ENCODE measurements at places on chromosomes 1 and 21. TPM values are rescaled to one million over a fixed set of nuclear protein-coding genes. Genes with fewer than 3 reads are reported as not detected.
A peak's percentile ranks its signal among the peaks of the same experiment; 100 is the strongest.

- no peak overlapping the region for H3K4me3 ChIP-seq
- DNase-seq: no peak
- no peaks in the 10 kb centered on the region for H3K36me3 ChIP-seq
- no peak overlapping the region for H3K27ac ChIP-seq
These were observed 8.6 kb downstream of the LAMC2 start for GRCh38 chr1:183194527-183195141.

Gene CD48
- total RNA-seq: 5.9 TPM

GRCh38 chr21:29187944-29188343, 57.5 kb downstream of the MAP3K7CL start:
- no peaks in the 10 kb centered on the region for H3K27me3 ChIP-seq
- no peak overlapping the region for H3K4me3 ChIP-seq
- no peaks in the 10 kb centered on the region for H3K36me3 ChIP-seq
- H3K4me1 ChIP-seq: no peaks in the 10 kb centered on the region
- no peak for DNase-seq

- H3K4me3 ChIP-seq: no peak overlapping the region
- H3K27ac ChIP-seq: no peak overlapping the region
These were observed 9.9 kb upstream of the ZBTB17 start for GRCh38 chr1:15985611-15986297.

Gene CSMD2
- 0.66 TPM for total RNA-seq

- H3K36me3 ChIP-seq: no peaks in the 10 kb centered on the region
- H3K4me3 ChIP-seq: no peak overlapping the region
- H3K27ac ChIP-seq: no peak overlapping the region
These were observed 56.1 kb upstream of the DMRTB1 start for GRCh38 chr1:53402891-53403655.

GRCh38 chr21:45393833-45394638, 10.9 kb upstream of the COL18A1 start:
- no peak overlapping the region for H3K27ac ChIP-seq
- H3K27me3 ChIP-seq: no peaks in the 10 kb centered on the region
- H3K36me3 ChIP-seq: no peaks in the 10 kb centered on the region
- no peak for DNase-seq
- H3K4me1 ChIP-seq: no peaks in the 10 kb centered on the region

Gene USH2A
- total RNA-seq: under 0.01 TPM

DNA sequence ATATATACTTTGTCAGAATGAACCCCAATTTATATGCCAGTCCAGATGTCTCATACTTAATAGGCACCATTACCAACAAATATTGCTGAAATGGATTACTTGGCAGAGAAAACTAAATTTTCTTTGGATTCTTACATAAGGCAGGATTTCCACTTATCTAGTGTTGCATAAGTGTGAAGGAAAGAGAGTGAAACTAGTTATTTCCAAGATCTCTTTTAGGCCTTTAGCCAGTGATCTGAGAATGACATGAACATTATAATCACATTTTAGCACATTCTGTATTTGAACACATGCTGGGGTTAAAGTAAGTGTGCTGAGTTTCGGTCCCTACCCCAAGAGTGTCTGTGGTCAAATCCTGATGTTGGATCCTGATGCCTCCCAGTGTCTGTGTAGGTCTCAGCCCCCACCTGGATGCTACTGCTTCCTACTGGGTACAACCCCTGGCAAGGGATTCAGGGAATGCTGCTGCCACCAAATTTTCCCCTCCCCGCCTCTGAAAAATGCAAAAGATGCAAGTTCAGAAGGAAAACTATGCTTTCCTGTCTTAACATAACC, 11.2 kb downstream of the DDAH1 start:
- no peak overlapping the region for H3K27ac ChIP-seq
- no peaks in the 10 kb centered on the region for H3K36me3 ChIP-seq
- DNase-seq: no peak
- peaks cover 10% of the 10 kb centered on the region for H3K4me1 ChIP-seq

DNA sequence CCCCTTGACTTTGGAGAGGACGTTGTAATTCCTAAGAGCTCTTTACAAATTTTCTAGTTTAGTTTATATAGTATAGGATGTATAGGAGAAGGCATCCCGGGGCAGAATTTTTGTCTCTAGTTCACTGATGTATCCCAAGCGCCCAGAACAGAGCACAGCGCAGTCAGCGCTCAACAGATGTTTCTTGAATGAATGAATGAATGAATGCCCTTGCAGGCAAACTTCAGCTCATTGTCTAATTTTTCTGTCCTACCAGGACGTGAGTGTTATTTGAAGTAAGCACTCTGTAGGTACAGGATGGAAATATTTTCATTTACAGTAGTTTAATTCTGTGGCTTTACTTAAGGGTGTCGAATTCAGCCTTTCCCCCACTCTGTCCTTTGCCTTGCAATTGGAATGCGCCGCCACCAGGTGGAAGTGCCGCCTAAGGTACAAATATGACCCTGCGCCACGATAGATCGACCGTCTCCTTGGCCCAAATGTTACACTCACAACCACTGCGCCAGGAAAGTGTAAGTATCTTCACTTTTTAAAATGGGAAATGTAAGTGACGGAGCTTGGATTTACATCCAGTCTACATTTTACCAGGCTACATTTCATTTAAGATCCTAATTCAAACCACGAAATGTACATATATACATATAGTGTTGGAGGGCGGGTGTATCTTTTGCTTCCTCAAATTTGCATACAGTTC, 910 bp upstream of the MRPL39 start:
- H3K4me3 ChIP-seq: peak overlapping the region; percentile 81
- H3K36me3 ChIP-seq: peaks cover under 1% of the 10 kb centered on the region
- H3K27ac ChIP-seq: peak overlapping the region; percentile 91
- DNase-seq: peak; percentile 75
- H3K4me1 ChIP-seq: peaks cover 8% of the 10 kb centered on the region

DNA sequence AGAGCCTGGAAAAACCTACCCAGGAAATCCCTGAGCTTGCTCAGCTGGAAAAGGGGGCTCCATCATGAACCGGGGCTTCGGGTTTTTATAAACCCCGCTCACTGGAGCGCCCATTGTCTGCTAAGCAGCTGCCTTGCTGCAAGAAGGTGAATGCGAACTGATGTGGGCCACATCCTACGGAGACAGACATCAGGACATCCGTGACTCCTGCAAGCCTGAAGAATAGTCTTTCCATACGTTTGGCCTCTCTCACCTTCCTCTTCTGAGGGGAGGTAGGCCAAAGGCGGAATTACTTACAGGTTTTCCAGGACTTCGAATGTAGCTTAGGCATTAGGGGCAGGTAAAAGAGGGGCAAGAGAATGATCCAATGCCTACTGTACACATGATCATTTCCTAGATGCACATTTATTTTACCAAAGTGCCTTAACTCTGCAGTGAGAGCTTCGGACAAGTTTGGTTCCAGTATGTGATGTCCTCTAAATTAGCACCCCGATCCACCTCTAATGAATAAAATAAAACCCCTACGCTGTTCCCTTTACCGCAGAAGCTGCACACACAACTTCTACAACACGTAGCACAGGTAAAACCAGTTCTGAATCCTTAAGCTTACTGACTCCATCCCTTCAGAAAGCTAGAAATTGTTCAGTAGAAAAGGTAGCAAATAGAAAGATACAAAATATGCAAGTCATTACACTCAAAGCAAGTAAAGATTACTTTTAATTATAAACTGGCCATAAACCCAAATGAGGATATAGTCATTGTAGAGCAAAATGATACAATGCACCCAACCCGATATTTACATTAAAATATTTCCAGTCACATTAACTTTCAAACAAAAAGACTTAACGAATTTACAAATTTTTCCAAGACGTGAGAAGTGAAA, 866 bp upstream of the SORT1 start:
- peaks cover 50% of the 10 kb centered on the region for H3K4me1 ChIP-seq
- peak overlapping the region; percentile 90 for H3K27ac ChIP-seq
- H3K4me3 ChIP-seq: peak overlapping the region; percentile 43
- DNase-seq: no peak
- H3K27me3 ChIP-seq: no peaks in the 10 kb centered on the region

Gene BCAS2
- 35.4 TPM for total RNA-seq

GRCh38 chr1:10152709-10153284, 57.6 kb upstream of the KIF1B start:
- H3K27me3 ChIP-seq: no peaks in the 10 kb centered on the region
- H3K4me1 ChIP-seq: no peaks in the 10 kb centered on the region
- no peak overlapping the region for H3K27ac ChIP-seq
- H3K4me3 ChIP-seq: no peak overlapping the region

DNA sequence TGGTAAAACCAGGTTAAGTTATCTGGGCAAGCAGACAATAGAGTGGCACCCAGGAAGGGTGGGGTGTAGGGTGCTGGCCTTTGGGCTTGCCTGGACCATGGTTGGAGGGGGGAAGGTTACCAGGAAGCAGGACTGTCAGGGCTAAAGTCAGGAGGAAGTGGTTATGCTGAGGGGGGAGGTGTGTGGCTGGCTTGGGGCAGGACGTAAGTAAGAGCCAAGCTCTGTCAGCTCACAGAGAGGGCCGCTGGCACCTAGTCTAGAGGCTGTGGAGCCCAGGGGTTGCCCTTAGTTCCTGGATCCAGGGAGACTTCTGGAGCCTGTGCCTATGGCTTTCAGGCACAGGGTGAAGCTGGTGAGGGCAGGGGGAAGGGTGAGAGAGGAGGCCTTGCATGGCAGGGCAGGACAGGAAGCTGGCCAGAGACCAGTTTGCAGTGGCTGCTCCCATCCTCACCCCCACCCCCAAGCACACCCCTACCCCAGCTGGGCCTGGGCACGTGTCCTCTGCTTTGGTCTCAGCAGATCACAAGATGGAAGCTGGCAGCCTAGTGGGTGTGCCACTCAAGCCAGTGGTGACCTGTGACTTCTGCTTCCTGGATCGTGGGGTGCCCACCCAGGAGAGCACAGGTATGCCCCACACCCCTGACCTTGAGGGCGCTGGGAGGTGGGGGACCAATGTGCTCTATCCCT, 20.5 kb upstream of the SMYD3 start:
- H3K27ac ChIP-seq: no peak overlapping the region
- H3K36me3 ChIP-seq: no peaks in the 10 kb centered on the region
- no peaks in the 10 kb centered on the region for H3K4me1 ChIP-seq
- no peak for DNase-seq
- H3K27me3 ChIP-seq: no peaks in the 10 kb centered on the region
- no peak overlapping the region for H3K4me3 ChIP-seq

- peaks cover 4% of the 10 kb centered on the region for H3K36me3 ChIP-seq
- H3K27ac ChIP-seq: no peak overlapping the region
- peaks cover 25% of the 10 kb centered on the region for H3K4me1 ChIP-seq
- no peak for DNase-seq
- H3K4me3 ChIP-seq: no peak overlapping the region
- H3K27me3 ChIP-seq: no peaks in the 10 kb centered on the region
These were observed 73.8 kb downstream of the NTPCR start for GRCh38 chr1:233024199-233024598.

Gene SELE
- 6.8 TPM for total RNA-seq

DNA sequence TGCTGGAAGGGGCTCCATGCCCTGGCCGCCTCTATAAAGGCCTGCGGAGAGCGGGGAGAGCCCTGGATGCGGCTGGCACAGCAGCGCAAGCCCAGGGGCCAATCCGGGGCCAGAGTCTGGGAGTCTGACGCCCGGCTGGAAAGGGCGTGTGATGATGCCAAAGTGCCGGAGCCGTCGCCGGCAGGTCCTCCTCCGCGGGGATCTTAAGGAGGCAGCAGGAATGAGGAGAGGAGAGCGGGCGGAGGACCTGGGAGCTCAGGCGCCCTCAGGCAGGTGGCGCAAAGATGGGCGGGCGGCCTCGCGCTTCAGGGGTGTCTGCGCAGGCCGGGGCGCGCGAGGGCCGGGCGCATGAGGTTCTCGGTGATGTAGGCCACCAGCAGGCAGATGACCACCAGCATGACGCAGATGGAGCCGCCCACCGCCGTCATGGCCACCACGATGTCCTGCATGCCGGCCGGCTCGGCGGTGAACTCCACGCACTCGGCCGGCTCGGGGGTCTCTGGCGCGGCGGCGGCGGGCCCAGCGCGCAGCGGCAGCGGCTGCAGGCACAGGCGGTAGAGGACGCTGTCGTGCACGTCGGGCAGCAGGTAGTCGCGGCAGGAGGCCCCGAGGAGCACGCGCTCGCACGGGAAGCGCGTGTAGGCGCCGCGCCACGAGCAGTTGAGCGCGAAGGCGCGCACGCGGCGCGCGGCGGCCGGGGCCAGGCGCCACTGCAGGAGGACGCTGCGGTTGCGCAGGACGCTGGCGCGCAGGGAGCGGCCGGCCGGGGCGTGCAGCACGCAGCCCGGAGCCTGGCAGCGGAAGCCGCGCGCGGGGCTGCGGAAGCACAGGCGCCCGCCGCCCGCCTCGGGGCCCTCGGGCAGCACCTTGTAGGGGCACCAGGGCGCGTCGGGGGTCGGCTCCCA, 653 bp downstream of the FNDC10 start:
- peaks cover 42% of the 10 kb centered on the region for H3K27me3 ChIP-seq
- no peak overlapping the region for H3K27ac ChIP-seq
- no peak for DNase-seq
- H3K36me3 ChIP-seq: no peaks in the 10 kb centered on the region
- H3K4me3 ChIP-seq: no peak overlapping the region

GRCh38 chr1:197862221-197862620, 40.2 kb upstream of the C1orf53 start:
- H3K4me3 ChIP-seq: no peak overlapping the region
- DNase-seq: no peak
- H3K4me1 ChIP-seq: no peaks in the 10 kb centered on the region
- no peaks in the 10 kb centered on the region for H3K36me3 ChIP-seq
- no peak overlapping the region for H3K27ac ChIP-seq

DNA sequence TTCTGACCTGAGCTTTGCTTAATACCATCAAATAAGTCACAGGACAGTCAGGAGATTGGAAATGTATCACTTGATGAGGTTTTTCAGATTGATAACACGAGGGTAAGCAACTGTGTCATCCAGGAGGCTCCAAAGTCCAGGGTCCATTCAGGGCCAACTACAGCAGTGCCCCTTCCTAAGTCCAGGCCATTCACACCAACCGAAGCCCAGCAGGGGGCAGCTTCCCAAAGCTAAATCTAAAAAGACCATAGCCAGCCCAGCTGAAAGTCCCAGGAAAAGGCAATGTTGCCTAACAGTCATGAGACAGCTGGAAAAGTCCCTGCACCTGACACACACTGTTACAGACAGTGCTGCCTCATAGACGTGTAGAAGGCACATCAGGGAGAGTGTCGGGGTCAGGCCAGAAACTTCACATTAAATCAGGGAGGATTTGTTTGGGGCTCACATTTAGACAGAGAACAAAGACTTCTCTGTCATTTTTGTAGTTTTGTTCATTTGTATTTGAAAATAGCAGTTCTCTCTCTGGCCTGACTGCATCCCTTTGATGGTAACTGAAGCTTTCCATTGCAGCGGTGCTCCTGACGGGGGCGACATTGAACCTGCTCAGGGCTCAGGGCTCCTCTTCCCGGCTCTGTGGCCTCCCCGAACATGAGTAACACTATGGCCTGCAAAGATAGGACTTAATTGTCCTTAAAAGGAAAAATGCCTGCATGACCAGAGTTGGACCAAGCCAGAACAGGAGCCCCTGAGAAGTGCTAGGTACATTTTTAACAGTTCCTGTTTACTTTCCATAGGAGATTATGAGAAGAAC, 200.4 kb downstream of the NRIP1 start:
- peak overlapping the region; percentile 51 for H3K27ac ChIP-seq
- H3K4me3 ChIP-seq: no peak overlapping the region
- no peaks in the 10 kb centered on the region for H3K36me3 ChIP-seq
- peak; percentile 42 for DNase-seq
- H3K27me3 ChIP-seq: no peaks in the 10 kb centered on the region

- H3K27ac ChIP-seq: no peak overlapping the region
- H3K36me3 ChIP-seq: peaks cover 59% of the 10 kb centered on the region
- H3K4me3 ChIP-seq: no peak overlapping the region
- no peak for DNase-seq
These were observed 27.3 kb upstream of the VPS13D start for GRCh38 chr1:12202577-12202976.

Gene DEPDC1
- total RNA-seq: not detected

Data from tibial nerve (tissue), 4 donors.